ENCODE measurements at places on chromosomes 5 and 9.

DNA sequence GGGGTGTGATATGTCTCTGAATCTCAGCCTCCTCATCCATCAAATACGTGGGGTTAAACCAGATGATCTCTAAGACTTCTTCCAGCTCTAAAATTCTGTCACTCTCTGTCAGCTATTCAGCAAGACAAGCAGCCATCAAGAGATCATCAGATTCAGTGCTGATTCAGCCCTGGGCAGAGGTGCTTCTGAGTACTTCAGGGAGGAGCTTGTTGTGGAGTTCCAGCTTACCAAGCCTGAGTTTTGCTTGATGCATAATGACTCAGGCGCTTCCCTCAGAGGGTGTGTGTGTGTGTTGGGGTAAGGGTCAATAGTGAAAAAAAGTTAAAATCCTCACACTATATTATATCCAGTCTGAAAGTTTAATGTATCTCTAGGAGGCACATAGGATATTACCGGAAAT, 29.6 kb upstream of the TAF1L start:
- DNase-seq, result no peak

GRCh38 chr9:69771775-69772418, 12.1 kb upstream of the PTAR1 start:
- DNase-seq, result no peak

GRCh38 chr9:25177858-25178257, 500.4 kb downstream of the TUSC1 start:
- DNase-seq, result no peak

- DNase-seq, result no peak
These were observed 46.5 kb downstream of the ELOVL7 start for GRCh38 chr5:60797482-60798153.

- no peak for DNase-seq
These were observed 188.2 kb downstream of the DMRT2 start for GRCh38 chr9:1238407-1238806.

GRCh38 chr9:78807286-78807685, 510.4 kb downstream of the PSAT1 start:
- no peak for DNase-seq

DNA sequence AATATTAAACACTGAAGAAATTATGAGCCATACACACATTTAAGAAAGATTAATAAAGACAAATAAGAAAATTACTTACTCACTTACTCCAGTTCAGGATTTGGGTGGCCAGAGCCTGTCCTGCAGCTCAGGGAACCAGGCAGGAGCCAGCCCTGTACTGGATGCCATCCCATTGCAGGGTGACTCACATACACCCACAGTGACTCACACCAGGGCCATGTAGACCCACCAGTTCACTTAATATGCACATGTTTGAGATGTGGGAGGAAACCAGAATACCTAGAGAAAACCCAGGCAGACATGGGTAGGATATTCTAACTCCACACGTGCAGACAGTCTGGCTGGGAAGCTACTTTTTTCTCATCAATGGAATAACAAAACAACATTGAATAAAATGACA, 49.6 kb upstream of the ADRB2 start:
- no peak for DNase-seq

- DNase-seq, result no peak
These were observed 11.2 kb downstream of the RICTOR start for GRCh38 chr5:39063037-39063436.

DNA sequence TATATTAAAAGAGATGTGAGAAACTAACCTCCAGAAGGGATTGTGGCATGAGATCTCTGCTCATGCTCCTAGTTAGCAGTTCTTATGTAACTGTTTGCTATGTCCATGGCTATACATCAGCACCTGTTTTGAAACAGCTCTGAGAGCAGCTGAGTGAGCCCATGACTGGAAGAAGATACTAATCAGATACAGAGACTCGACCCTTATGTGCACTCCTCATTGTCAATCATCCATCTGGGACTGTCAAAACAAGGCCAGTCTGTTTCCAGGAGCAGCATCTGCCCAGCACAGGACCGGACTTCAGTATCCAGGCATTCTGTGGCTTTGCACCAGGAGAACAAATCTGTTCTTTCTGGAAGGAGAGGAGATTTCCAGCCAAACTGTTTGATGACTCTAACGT, 77.7 kb downstream of the EFNA5 start:
- no peak for DNase-seq

GRCh38 chr5:143758015-143758414, 53.9 kb upstream of the HMHB1 start:
- DNase-seq, result no peak

- no peak for DNase-seq
These were observed 122.3 kb upstream of the POC5 start for GRCh38 chr5:75839547-75839946.

- DNase-seq, result no peak
These were observed 39.8 kb upstream of the ANGPTL2 start for GRCh38 chr9:127162046-127162863.

- DNase-seq, result no peak
These were observed 653.7 kb downstream of the TLE1 start for GRCh38 chr9:81035601-81036000.

DNA sequence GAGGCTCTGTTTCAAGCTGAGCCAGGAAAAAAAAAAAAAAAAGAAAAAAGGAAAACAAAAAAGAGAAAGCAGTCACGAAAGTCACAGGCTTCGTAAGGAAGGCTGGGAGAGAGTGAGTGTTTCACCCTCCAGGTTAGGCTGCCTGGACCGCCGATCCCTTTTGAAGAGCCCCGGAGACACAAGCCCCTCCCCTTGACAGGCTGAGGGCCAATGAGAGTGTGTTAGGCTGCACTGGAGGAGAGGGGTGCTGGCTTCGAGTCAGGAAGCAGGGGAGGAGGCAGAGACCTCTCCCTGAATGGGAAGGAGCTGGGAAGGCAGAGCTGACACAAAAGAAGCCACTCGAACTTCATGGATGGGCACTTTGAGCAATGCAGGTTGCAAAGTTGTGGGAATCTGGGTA, at the start of gene NMUR2:
Gene NMUR2 (minus strand): TSS at position 135 of the 400 bp plus-strand sequence. CDS start 166 bp downstream, outside the sequence.
- peak; percentile 54 for DNase-seq

GRCh38 chr5:5159282-5160103, 19.4 kb downstream of the ADAMTS16 start:
- no peak for DNase-seq

- no peak for DNase-seq
These were observed 4.9 kb upstream of the FRRS1L start for GRCh38 chr9:109171926-109172325.

DNA sequence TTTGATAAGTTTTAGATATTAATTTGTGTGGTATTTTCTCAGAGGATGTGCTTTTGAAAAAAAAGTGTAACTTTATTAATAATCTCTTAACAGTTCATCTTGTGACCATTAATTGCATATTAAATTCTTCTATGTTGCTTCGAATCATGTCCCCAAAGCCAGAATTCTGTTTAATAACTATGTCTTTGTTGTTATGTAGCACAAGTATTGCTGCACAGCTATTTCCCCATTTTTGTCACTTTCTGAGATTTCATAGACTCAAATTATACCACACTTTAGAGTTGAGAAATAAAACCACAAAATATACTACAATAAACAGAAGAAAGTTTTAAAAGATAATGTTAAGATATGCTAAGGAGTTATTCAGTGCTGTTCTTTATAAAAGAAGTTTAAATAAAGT, 2.8 kb downstream of the MEF2C start:
- no peak for DNase-seq

GRCh38 chr9:135610290-135611141, 28.8 kb downstream of the GLT6D1 start:
- DNase-seq, result no peak

DNA sequence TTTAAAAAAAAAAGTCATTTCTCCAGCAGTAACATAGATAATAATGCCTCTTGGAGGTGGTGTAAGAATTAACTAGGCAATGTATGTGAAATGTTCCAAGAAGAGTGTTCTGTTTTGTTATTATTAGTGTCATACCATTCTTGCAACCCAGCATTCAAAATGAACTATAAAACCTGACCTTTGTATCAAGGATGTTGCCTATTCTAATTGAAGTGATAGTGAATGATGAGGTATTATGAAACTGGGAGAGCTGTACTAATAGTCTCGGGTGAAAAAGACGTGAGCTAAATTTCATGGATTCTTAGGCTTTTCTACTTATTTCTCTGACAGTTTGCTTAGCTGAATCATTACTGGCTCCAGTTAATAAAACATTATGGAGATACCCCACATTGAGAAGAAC, 224.6 kb downstream of the CD180 start:
- DNase-seq, result no peak

DNA sequence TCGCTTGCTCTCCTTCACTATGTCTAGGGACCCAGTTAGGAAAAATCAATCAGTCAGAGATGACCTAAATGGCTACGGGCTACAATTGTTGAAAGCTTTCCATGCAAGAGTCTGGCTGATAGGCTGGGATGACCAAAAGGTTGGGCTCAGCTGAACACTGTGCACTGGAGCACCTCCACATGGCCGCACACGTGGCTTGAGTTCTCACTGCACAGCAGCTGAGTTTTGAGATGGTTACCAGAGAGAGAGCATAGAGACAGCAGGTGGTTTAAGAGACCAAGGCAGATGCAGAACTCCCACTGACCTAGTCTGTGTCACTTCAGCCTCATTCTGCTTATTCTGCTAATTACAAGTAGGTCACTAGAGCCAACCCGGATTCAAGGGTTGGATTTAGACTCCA, 2354.8 kb upstream of the C9orf72 start:
- no peak for DNase-seq

DNA sequence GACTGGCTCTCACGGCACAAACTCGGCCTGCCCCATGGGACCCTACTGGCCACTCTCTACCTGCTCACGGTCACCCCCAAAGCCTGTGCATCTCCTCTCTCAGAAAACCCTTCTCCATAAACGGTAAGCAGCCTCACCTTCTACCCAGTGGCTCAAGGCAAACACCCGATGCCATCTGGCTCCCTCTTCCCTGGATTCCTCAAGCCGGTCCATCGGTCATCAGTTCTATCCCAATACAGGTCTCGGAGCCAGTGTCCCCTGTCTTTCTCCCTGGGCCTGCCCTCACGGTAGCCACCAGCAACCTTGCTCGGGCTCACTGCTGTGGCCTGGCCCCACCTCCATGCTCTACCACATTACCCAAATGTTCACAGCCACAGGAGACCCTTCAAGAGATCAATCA, 134.1 kb downstream of the ROR2 start:
- DNase-seq, result no peak

- DNase-seq, result no peak
These were observed 160.7 kb upstream of the ACOT12 start for GRCh38 chr5:81554647-81555046.

DNA sequence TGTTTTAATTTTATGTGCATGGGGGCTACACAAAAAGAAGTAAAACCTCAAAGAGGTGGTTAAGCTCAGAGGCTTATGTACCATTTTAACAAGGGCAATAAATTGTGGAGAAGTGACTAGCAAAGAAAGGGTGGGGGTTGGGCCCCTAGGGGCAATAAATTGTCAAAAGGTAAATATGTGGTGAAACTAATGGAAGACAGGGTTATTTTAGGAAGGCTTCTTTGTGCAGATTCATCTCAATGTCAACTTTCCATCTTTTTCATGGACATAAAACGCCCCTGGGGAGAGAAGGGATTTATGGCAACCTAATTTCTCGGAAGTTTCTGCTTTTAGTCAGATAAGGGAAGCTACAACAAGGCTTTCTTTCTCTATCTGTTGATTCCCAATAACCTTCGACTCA, 42.5 kb upstream of the GOLM1 start:
- peak; percentile 82 for DNase-seq

DNA sequence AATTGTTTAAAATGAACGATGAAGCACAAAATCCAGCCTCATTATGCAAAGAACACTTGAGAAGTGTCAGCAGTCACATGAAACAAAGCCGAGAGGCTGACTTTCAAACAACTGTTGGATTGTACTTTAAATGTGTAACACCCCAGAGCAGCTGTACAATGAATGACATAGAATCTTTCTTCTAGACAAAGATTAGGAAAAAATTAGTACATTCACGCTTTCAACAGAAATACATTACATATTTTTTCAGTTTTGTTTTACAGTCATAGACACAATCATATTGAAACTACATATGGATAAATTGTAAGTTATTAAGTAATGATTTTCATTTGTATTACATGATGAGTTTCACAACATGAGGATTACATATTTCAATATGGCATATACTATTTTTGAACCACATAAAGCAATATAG, 10.6 kb upstream of the AGXT2 start:
- no peak for DNase-seq

DNA sequence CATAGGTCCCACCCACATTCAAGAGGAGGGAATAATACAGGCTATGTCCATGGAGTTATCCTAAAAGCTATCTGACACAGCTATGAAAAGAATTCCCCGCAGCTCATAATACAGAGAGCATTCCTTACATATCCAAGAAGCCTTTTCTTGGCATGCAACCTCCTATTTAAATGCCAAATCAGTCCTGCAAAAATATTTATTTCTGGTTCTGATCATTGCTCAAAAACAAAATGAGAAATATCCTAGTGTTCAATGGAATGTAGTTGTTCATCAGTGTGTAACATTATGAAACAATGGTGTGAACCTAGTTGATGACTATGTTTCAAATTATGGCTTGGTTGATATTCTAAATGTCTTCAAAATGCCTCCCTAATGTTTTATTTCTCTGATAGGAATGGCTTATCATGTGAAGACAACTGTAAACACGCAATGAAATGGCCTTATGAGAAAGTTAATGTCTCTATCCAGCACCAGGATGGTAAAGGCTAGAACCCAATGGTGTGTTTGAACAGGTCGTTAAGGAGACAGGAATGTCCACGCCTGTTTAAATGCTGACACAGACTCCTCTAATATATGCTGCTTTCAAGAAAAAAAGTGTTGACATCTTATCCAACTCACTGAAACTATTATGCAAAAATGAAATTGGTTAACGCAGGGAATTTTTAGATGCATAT, 126.7 kb upstream of the CDH6 start:
- no peak for DNase-seq

- DNase-seq, result peak; percentile 52
These were observed 196.0 kb downstream of the SPATA31D1 start for GRCh38 chr9:82184524-82184923.

- no peak for DNase-seq
These were observed 125.3 kb upstream of the ABCA1 start for GRCh38 chr9:105053209-105053652.

GRCh38 chr5:10723514-10723913, 37.5 kb downstream of the DAP start:
- DNase-seq, result no peak

GRCh38 chr5:98795243-98795642, 21.8 kb downstream of the RGMB start:
- no peak for DNase-seq

- no peak for DNase-seq
These were observed 37.0 kb downstream of the CXXC5 start for GRCh38 chr5:139684881-139685749.

DNA sequence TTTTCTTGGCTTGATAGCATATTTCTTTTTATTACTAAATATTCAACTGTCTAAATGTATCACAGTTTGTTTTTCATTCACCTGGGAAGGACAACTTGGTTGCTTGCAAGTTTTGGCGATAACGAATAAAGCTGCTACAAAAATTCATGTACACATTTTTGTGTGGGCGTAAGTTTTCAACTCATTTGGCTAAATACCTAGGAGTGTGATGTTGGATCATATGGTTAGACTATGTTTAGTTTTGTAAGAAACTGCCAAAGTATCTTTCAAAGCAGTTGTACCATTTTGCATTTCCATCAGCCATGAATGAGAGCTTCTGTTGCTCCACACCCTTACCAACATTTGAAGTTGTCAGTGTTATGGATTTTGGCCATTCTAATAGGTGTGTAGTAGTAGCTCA, 428.0 kb downstream of the ACTL7B start:
- no peak for DNase-seq

- DNase-seq, result no peak
These were observed 187.1 kb upstream of the RPS23 start for GRCh38 chr5:82465235-82465634.
